ENCODE measurements at places on chromosomes 3 and 15. TPM values are rescaled to one million over a fixed set of nuclear protein-coding genes. Genes with fewer than 3 reads are reported as not detected.
A peak's percentile ranks its signal among the peaks of the same experiment; 100 is the strongest.

The GCNT3 gene
- total RNA-seq: not detected

GRCh38 chr3:161273589-161274218, 52.6 kb downstream of the NMD3 start:
- DNase-seq: peak; percentile 74

DNA sequence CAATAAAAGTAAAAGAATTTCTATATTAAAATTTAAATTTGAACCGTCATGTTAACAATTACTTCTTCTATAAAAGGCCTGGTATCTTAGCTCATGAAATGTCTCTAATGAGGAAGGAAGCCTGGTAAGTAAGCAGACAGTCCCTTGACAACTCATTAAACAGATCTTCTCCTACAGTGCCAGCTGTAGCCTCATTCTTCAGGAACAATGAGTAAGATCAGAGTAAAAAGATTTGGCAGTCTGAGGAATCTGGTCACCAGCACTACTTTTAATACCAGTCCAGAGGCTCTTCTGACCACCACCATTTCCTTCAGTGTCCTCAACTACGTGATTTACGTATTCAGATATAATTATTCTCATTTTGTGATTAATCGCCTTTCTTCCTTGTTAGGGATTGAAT, 955.0 kb upstream of the ALCAM start:
- DNase-seq: no peak

DNA sequence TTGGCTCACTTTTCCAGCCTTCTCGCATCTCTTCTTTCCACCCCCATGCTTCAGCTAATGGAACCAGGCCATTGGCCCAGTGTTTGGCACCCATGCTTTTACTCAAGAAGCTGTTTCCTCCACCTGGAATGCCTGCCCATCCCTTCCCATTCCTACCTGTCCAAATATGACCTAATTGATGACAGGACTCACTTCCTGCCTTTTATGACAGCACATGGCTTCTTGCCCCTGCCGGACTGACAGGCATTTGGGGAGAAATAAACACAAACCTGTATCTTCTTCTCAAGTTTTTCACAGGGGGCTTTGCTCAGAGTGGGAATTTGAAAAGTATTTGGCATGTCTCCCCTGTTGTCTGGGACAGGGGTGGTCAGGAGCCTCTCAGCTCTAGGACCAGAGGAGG, 120.1 kb downstream of the ABHD5 start:
- no peak for DNase-seq

The FOXB1 gene
- not detected for total RNA-seq

GRCh38 chr3:169764312-169764881, 463 bp downstream of the TERC start:
- peak; percentile 78 for DNase-seq

The FAM81A gene
- not detected for total RNA-seq

DNA sequence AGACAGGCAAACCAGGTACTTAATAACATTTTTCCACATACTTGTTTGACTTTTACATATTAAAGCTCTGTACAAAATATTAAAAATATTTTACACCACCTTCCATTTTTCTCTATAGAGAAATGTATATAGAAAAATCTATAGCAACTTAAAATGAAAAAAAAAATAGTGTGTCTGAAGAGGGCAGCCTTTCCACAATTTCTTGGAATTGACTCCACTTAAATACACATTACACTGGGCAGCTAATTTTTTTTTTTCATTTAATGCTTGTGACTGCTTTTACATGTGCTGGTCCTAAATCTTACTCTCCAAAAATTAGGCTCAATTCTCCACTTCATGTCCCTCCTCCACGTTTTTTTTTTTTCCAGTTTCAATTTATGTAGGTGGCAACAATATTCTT, 427.0 kb upstream of the RBMS3 start:
- DNase-seq: no peak
